ENCODE measurements at places on chromosomes 1 and 21.
A peak's percentile ranks its signal among the peaks of the same experiment; 100 is the strongest.

DNA sequence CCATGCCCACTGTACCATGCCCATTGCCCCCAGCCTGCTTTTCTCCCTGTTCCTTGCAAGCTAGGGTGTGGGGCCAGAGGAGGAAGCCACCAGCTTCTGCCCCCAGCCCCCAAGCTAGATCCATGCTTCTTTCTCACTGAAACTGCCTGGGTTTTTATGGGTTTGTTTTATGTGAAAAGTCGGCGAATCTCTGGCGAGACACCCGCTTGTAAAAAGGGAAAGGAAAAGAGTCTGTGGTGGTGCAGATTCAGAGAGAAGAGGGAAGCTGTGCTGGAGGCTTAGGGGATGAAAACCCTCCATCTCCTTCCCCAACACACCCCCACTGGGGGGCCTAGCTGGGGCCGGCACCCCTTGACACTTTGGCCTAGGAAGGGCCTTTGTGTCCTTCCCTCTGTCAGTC is 26.2 kb downstream of the GRHL3 start:
- no peak for DNase-seq

- DNase-seq, result peak; percentile 67
Measured at GRCh38 chr1:159923203-159924024, 1.9 kb downstream of the TAGLN2 start.

GRCh38 chr1:214352838-214353237 is 71.9 kb downstream of the SMYD2 start:
- DNase-seq, result no peak

DNA sequence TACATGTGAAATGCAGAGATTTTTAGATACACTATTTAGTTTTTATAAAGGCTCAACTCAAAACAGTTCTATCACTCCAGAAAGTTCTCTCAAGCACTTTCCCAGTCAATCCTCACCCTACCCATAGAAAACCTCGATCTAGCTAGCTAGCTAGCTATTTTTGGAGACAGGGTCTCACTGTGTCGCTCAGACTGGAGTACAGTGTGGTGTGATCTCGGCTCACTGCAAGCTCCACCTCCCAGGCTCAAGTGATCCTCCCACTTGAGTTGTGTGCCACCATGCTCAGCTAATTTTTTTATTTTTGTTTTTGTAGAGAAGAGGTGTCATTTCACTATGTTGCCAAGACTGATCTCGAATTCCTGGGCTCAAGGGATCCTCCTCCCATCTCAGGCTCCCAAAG is 236.9 kb downstream of the RERE start:
- no peak for DNase-seq

DNA sequence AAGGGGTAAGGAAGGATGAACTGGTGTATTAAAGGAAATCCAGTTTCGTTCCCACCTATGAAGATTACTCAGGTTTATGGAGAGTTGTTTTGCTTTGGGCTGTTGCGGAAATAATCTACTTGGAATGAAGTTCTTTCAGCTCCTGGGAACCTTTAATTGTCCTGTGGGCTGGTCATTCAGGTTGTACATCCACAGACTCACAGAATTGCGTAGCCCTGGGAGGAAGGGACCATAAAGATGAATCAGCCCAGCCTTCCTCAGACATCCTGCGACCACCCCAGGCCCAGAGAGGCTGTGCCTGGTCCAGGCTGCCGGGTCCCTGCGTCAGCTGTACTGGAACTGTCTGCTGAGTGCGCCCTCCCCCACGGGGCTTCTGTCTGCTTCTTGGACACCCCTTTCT is 72.7 kb downstream of the GALNT2 start:
- DNase-seq, result no peak

GRCh38 chr1:156488566-156489165 is 11.9 kb downstream of the MEF2D start:
- DNase-seq, result no peak

Measured in non-pigmented ciliary epithelial cell (primary cell).